ENCODE measurements at places on chromosomes 5 and 9. TPM values are rescaled to one million over a fixed set of nuclear protein-coding genes. Genes with fewer than 3 reads are reported as not detected.

Gene SUSD1
- polyA plus RNA-seq = 28.4 TPM

Gene MTMR12
- polyA plus RNA-seq = 19.1 TPM

Gene RXFP3
- polyA plus RNA-seq = not detected

Gene EIF4EBP3
- 14.7 TPM for polyA plus RNA-seq

Gene DDX4
- 0.10 TPM for polyA plus RNA-seq

Gene GCNT1
- polyA plus RNA-seq = 108 TPM

Gene PTGR1
- 88.5 TPM for polyA plus RNA-seq

DNA sequence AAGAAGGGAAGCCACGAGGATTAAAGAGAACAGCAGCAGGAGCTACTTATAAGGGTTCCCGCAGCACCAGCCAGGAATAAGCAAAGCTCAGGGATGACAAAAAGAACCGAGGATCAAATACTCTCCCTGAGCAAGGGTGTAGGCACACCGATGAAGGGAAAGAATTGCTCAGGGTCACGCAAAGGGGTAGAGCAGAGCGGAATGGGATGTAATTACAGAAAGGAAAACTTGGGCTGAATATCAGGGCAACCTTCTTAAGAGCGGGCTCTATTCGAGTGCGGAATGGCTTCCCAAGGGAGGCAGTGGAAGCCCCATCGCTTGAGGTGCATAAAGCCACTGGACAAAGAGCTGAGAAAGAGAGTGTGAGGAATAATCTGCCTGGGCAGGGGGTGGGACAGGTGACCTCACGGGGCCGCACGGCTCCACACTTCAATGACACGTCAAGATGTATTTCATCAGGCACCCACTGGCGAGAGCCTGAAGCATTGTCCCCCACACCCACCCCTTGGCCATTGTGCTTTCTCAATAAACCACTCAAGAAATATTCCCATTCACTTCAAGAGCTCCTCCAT is 162.2 kb downstream of the EBF1 start:
- H3K4me1 ChIP-seq = no peaks in the 10 kb centered on the region
- H3K36me3 ChIP-seq = no peaks in the 10 kb centered on the region
- H3K4me3 ChIP-seq = no peak overlapping the region
- H3K27me3 ChIP-seq = peaks cover 3% of the 10 kb centered on the region

GRCh38 chr5:102418531-102418930 is 80.3 kb downstream of the SLCO6A1 start:
- no peaks in the 10 kb centered on the region for H3K36me3 ChIP-seq
- no peaks in the 10 kb centered on the region for H3K27me3 ChIP-seq
- H3K4me1 ChIP-seq = no peaks in the 10 kb centered on the region
- no peak overlapping the region for H3K4me3 ChIP-seq
- DNase-seq = no peak
- H3K27ac ChIP-seq = no peak overlapping the region

- H3K27ac ChIP-seq = no peak overlapping the region
- no peaks in the 10 kb centered on the region for H3K4me1 ChIP-seq
- H3K36me3 ChIP-seq = no peaks in the 10 kb centered on the region
- DNase-seq = no peak
- H3K27me3 ChIP-seq = no peaks in the 10 kb centered on the region
These were observed 8.2 kb downstream of the HSPB3 start for GRCh38 chr5:54463713-54464112.

- no peaks in the 10 kb centered on the region for H3K36me3 ChIP-seq
- H3K27me3 ChIP-seq = no peaks in the 10 kb centered on the region
- no peaks in the 10 kb centered on the region for H3K4me1 ChIP-seq
- no peak overlapping the region for H3K4me3 ChIP-seq
- no peak for DNase-seq
- no peak overlapping the region for H3K27ac ChIP-seq
These were observed 273.2 kb upstream of the CDH9 start for GRCh38 chr5:27311544-27311943.

- no peaks in the 10 kb centered on the region for H3K36me3 ChIP-seq
- H3K4me3 ChIP-seq = no peak overlapping the region
- no peak overlapping the region for H3K27ac ChIP-seq
- H3K4me1 ChIP-seq = no peaks in the 10 kb centered on the region
- H3K27me3 ChIP-seq = peaks cover 3% of the 10 kb centered on the region
These were observed 98.1 kb downstream of the DIRAS2 start for GRCh38 chr9:90544488-90544887.

DNA sequence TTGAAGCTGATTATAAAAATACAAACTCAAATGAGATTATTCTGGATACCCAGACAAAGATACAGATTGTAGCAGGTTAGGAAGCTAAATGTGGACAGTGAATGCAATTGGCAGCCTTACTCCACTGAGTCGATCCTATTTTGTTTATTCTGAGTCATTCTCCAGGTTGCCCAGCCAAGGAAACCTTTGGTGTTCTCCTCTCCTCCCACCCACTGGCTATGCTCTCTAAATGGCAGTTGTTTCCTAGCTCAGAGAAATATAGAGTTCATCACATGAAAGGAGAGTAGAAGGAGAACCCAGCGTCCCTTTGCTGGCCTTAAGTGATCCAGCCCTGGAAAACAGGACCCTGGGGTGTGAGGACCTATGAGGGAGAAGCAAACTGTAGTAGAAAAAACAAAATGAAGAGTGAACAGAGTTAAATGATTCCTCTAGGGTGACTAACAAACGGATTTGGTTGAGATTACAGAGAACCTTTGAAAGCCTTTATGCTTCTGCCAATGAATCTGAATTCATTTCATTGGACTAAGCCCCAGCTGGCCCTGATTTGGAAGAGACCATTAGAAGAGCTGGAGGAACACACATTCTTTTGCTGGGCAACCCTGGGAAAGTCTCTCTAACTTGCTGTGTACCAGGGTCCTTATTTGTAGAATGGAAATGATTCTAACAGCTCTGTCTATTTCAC is 95.1 kb downstream of the BRINP1 start:
- no peak for DNase-seq
- no peaks in the 10 kb centered on the region for H3K27me3 ChIP-seq
- H3K27ac ChIP-seq = no peak overlapping the region
- H3K4me3 ChIP-seq = no peak overlapping the region
- no peaks in the 10 kb centered on the region for H3K36me3 ChIP-seq
- H3K4me1 ChIP-seq = no peaks in the 10 kb centered on the region

DNA sequence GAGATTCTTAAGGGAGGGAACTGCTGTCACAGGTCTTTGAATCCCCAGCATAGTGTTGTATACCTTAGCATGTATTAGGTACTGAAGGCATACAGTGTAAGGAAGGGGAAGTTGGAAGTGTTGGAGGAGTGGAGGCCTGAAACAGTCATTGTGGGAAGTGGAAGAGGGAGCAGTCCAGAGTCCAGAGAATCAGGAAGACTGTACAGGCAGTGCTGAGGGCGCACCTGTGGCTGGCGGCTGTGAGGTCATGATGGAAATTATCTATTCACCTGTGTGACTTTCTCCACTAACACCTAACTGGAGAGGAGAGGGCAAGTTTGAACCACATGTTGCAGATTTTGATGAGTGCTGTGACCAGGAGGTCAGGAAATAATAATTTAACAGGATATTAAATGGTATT is 119.7 kb upstream of the NIPBL start:
- no peaks in the 10 kb centered on the region for H3K27me3 ChIP-seq
- no peak overlapping the region for H3K4me3 ChIP-seq
- no peaks in the 10 kb centered on the region for H3K36me3 ChIP-seq
- H3K4me1 ChIP-seq = peaks cover 25% of the 10 kb centered on the region
- H3K27ac ChIP-seq = peak overlapping the region; percentile 80

DNA sequence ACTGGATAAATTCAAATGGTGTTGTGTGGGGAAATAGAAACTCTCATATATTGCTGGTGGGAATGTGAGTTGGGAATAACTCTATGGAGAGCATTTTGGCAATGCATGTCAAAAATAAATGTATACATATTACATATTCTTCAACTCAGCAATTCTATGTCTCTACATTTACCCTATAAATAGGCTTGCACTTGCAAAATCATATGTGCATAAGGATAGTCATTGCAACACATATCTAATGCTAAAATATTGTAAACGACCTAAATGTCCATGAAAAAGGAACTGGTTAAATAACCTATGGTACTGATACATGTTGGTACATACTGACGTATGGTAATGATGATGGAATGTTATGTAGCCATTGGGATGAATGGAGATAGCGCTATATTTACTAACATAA is 94.5 kb upstream of the CHD1 start:
- no peak for DNase-seq
- H3K27me3 ChIP-seq = no peaks in the 10 kb centered on the region
- H3K36me3 ChIP-seq = no peaks in the 10 kb centered on the region
- no peak overlapping the region for H3K27ac ChIP-seq
- peaks cover 50% of the 10 kb centered on the region for H3K4me1 ChIP-seq
- no peak overlapping the region for H3K4me3 ChIP-seq

DNA sequence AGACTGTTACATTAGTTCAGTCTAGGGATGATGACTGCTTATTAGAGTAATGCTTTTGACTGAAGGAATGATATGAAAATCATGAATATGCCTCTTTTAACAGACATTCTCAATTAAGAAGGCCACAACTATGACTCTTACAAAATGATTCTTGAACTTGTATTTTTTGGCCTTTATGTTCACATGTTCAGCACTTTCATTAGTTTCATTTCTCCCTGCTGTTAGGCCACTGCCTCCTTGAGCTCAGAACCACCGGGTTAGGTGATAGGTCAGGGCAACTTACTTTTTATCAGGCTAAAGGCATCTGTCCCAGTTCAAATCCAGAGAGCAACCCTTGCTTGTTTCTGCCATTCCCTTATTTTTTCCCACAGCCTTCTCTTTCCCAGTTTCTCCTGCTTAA is 235.2 kb upstream of the ELL2 start:
- H3K27ac ChIP-seq = no peak overlapping the region
- no peak overlapping the region for H3K4me3 ChIP-seq
- DNase-seq = no peak
- H3K4me1 ChIP-seq = peaks cover 22% of the 10 kb centered on the region
- no peaks in the 10 kb centered on the region for H3K27me3 ChIP-seq

GRCh38 chr9:28471261-28471660 is 898.0 kb upstream of the C9orf72 start:
- H3K4me3 ChIP-seq = no peak overlapping the region
- H3K27ac ChIP-seq = no peak overlapping the region
- DNase-seq = no peak
- H3K27me3 ChIP-seq = no peaks in the 10 kb centered on the region
- H3K4me1 ChIP-seq = no peaks in the 10 kb centered on the region

- DNase-seq = peak; percentile 36
- no peaks in the 10 kb centered on the region for H3K27me3 ChIP-seq
- peaks cover 77% of the 10 kb centered on the region for H3K4me1 ChIP-seq
- peak overlapping the region; percentile 8 for H3K4me3 ChIP-seq
- peaks cover 26% of the 10 kb centered on the region for H3K36me3 ChIP-seq
These were observed 56.6 kb downstream of the RGS3 start for GRCh38 chr9:113520109-113520642.

- no peak overlapping the region for H3K4me3 ChIP-seq
- peak; percentile 39 for DNase-seq
- peak overlapping the region; percentile 36 for H3K27ac ChIP-seq
- peaks cover 7% of the 10 kb centered on the region for H3K27me3 ChIP-seq
- H3K4me1 ChIP-seq = peaks cover 6% of the 10 kb centered on the region
These were observed 44.7 kb upstream of the NKD2 start for GRCh38 chr5:963673-964531.

DNA sequence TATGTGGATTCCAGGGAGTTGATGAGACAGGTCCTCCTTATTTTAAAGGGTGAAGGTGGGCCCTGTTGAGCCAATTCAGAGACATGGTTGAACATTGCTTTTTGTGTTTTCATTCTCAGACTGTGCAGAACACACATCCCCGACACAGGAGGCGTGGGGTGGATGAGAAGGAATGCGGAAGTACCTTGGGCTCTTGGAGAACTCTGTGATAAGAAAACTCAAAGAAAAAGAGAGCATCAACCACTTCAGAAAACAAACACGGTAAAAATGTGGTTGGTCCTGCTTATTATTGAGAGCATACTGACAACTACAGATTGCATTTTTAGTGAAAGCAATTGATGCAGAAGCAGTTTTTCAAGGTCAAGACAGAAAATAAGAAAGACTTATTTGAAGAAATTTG is 659.8 kb downstream of the IRX1 start:
- no peaks in the 10 kb centered on the region for H3K36me3 ChIP-seq
- H3K27ac ChIP-seq = no peak overlapping the region
- no peak for DNase-seq
- H3K4me3 ChIP-seq = no peak overlapping the region
- no peaks in the 10 kb centered on the region for H3K27me3 ChIP-seq

DNA sequence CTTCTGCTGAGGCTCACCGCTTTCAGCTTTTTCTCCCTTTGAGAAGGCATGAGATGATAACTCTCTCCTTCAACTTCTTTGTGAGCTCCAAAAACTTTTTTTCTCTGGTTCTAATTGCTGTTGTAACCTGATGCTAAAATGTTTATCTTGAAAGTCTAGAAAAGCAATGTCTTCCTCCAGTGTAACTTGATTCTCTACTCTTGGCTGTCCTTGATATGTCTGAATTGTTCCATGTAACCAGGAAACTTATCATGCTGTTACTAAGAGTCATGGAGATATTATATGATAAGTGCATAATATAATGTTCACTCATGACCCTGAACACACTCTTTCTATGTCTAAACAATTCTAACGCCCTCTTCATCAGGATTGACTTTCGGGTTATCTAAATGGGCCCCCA is 128.0 kb upstream of the ABCA1 start:
- no peak overlapping the region for H3K27ac ChIP-seq
- no peaks in the 10 kb centered on the region for H3K27me3 ChIP-seq

DNA sequence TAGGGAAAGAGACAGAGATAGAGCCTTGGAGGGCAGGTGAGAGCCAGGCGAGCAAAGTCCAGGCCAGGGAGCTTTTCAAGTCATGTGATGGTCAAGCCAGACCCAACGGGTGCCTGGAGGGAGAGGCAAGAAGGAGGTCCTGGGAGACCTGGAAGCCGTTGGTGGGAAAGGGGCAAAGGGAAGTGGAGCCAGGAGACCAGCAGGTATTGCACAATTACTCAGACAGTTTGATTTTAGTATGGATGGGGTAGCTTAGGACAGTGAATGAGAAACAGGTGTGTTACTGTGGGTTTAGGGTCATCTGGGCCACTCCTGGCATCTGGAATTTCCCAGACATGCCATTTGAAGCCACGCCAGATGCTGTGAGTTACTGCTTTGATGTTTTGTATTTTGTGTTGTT is 5.1 kb downstream of the SECISBP2 start:
- H3K27me3 ChIP-seq = no peaks in the 10 kb centered on the region
- peaks cover 21% of the 10 kb centered on the region for H3K36me3 ChIP-seq
- peaks cover 21% of the 10 kb centered on the region for H3K4me1 ChIP-seq

DNA sequence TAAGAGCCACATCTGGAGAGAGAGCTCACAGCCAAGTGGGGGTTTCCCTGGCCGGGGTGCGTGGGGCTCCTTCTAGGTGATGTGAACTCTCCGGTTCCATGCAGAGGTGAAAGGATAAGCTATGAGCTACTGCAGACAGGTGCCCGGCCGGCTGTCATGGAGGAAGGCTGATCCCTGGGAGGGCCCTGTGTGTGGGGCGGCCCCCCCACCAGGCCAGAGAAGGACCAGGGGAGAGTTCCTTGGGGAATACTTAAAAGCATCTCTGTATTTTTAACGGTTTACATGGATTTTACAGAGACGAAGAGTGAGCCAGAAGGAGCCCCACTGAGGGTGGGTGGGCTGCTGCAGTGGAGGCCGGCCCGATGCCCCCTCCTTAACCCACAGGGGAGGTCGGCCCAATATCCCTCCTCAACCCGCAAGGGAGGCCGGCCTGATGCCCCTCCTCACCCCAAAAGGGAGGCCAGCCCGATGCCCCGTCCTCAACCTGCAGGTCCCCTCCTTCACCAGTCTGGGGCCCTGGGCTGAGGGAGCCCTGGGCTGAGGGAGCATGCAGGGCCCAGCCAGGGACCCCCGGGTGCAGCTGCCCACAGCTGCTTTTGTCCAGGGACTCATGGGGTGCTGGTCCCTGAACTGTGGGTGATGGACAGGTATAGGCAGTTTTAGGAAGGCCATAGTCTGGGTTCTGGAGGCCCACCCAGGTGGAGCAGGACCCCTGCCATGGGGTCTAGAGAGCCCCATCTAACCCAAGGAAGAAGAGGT is 31.9 kb downstream of the MRPL36 start:
- no peak for DNase-seq
- H3K36me3 ChIP-seq = no peaks in the 10 kb centered on the region
- H3K4me3 ChIP-seq = no peak overlapping the region
- no peak overlapping the region for H3K27ac ChIP-seq
- H3K27me3 ChIP-seq = peaks cover 22% of the 10 kb centered on the region
- no peaks in the 10 kb centered on the region for H3K4me1 ChIP-seq
